ENCODE measurements at places on chromosomes 2 and 18.

GRCh38 chr2:3179208-3179607 is 198.4 kb downstream of the EIPR1 start:
- no peak for DNase-seq

GRCh38 chr2:229403296-229403695 is 132.2 kb upstream of the PID1 start:
- no peak for DNase-seq

GRCh38 chr2:88540346-88540745 is 86.9 kb downstream of the EIF2AK3 start:
- DNase-seq: no peak

GRCh38 chr18:58402247-58402646 is 226.6 kb downstream of the ALPK2 start:
- DNase-seq: no peak

GRCh38 chr18:47832348-47832747 is 98.1 kb downstream of the SMAD2 start:
- no peak for DNase-seq

DNA sequence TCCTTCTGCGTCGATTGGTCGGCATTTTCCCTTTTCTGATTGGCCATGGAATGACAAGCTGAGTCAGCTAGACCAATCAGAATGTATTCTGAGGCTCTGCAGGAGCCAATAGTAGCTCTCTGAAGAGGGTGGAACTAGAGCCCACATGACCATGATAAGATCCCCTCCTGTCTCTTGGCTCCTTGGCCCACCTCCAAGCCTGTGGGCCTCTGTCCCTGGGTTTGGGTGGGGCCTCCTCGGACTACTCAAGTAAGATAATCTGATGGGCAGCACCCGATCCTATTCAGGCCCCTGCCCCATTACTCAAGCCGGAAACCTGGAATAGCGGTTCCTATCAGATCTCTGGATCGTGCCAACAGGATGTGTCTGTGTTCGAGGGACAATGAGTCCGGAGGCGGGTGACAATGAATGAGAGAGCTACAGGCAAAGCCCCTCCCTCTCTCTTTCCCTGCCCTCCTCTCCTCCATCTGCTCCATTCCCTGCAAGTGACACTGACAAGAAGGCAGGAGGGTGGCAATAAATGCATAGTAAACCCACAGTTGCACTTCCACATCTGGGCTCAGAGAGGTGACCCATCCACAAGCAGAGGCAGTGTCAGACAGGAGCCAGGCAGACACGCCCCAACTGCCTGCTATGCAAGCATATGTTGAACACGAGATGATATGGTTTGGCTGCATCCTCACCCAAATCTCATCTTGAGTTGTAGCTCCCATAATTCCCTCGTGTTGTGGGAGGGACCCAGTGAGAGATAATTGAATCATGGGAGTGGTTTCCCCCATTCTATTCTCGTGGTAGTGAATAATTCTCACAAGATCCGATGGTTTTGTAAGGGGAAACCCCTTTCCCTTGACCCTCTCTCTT is 114.7 kb downstream of the TNS1 start:
- DNase-seq: no peak

GRCh38 chr2:60520151-60520876 is 33.1 kb downstream of the BCL11A start:
- DNase-seq: no peak

GRCh38 chr2:40487602-40488001 is 35.7 kb upstream of the SLC8A1 start:
- no peak for DNase-seq
